ENCODE measurements at places on chromosomes 7 and 10.
A peak's percentile ranks its signal among the peaks of the same experiment; 100 is the strongest.

- DNase-seq = peak; percentile 19
Measured at GRCh38 chr7:113404245-113404644, 285.9 kb upstream of the SMIM30 start.

DNA sequence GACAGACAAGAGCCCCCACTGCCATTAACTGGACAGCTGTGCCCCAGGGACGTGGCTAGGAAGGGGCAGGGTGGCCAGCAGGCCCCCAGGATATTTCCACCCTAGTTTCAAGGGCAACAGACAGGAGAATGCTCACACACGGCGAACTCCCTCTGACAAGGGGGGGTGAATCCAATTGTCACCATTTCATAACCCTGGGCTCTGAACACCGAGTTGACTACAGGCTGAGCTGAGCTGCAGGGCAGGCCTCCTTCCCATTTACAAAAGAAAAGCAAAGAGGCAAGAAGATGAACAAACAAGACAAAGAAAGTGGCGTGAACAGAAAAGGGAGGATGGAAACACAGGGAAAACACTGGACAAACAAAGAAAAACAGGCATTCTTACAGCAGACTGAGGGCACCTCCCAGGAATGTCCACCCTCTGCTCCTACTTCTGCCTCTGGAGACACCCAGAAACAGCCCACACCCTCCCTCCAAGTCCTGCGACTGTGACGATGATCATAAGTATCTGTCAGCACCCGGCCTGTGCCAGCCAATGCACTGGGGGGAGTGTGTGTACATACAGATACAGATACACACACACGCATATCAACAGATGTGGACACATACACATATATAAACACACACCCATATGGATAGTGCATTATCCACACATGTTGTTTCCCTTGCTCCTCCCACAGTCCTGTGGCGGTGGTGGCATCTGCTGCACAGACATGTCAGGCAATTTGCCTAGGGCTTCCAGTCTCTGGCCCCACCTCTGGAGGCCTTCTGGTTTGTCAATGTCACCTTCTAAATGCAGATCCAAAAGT, 66.2 kb downstream of the FAM53B start:
- DNase-seq = peak; percentile 88

GRCh38 chr7:92877367-92877766, 41.0 kb upstream of the CDK6 start:
- no peak for DNase-seq

- DNase-seq = peak; percentile 83
Measured at GRCh38 chr7:44236333-44236728, 35.6 kb downstream of the YKT6 start.

DNA sequence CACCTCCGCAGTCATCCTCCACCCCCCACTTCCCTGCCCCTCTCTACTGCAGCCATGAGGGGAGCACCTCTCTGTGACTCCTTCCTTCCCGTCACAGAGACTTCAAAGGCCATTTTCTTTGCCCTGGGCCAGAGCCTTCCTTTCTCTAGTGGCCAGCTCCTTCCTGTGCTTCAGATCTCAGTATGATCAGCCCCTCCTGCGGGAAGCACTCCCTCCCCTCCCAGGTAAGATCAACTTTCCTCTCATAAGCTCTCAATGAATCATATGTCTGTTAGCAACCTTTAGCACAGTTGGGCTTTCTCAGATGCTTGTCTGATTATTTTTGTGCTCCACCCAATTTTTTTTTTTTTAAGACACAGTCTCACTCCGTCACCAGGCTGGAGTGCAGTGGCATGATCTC, 241.0 kb upstream of the PRSS1 start:
- no peak for DNase-seq

DNA sequence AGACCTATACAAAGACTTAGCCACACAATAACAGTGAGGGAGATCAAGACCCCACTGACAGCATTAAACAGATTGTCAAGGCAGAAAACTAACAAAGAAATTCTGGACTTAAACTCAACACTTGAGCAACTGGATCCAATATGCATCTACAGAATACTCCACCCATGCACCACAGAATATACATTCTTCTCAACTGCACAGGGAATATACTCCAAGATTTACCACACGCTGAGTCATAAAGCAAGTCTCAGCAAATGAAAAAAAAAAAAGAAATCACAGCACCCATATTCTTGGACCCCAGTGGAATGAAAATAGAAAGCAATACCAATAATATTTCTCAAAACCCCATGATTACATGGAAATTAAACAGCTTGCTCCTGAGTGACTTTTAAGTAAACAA, 680.2 kb downstream of the PCDH15 start:
- DNase-seq = no peak

- peak; percentile 51 for DNase-seq
Measured at GRCh38 chr7:142557971-142558582, 191.2 kb upstream of the PRSS1 start.

GRCh38 chr7:43105521-43106120, 6.8 kb upstream of the HECW1 start:
- no peak for DNase-seq

- DNase-seq = no peak
Measured at GRCh38 chr10:13143766-13144165, 17.6 kb upstream of the MCM10 start.

- no peak for DNase-seq
Measured at GRCh38 chr7:10685040-10685439, 288.6 kb upstream of the PHF14 start.

DNA sequence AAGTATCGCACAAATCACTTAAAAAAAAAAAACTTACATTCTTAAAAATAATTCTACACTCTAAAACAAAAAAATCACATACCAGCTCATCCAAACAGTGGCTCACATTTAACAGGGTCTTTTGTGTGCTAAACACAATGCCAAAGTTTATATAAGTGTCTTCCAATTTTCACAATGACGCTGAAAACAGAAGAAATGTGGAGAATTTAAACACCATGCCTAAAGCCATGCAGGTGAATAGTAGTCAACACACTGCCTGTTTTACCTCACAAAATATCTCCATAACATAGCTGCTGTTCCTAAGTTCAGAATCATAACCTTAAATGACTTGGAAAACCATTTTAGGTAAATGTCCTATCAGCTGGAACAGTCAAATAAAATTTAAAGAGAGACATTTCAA, 55.0 kb downstream of the GRB10 start:
- DNase-seq = no peak

DNA sequence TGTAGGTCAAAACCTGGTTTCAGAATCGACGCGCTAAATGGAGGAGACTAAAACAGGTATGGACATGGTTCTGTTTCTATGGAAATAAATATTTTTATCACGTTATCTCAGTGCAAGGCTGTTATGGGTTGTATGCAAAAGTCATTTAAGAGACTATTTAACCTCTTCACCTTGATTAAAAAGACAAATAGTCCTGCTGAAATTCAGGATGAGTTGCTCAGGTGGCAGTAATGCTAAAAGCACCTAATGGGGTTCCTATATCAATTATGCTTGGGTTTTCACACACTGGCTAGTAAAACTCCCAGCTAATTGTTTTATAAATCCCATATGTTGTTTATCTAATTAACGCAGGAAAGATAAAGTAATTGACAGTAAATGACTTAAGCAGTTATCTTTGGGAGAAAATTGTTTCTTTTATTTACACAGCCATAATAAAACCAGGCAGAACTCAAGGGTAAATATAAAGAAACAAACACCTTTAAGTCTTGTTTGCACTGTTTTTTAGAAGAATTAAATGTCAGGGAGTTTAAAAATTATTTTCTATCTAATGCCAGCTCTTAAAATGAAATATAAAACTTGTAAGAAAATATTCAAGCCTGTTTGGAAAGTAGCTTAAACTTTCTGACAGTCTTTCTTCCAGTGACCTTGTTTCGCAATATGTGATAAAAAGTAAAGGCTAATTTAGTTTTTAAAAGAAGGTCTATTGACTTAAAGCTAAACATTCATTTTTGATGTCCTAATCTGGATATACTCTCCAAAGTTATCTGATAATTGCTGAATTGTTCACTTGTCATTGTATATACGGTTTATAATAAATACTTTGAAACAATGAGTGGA, 3.2 kb downstream of the HHEX start:
- DNase-seq = no peak

DNA sequence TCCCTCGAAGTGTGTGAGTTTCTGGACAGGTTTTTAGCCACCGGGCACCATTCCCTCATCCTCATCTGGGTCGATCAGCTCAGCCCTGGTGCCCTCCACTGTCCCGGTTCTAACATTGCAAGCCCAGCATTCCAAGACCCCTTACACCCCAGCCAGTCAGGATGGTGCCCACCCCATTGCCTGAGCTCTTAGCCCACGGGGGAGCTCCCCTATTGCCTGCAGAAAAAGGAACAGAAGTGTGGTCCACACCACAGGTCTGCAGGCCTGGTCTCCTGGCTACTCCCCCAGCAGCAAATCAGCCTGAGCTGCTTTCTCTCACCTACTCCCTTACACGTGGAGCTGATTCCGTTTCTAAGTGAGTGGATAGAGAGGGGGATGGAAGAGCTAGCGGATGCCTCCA, 4.8 kb downstream of the CALML5 start:
- DNase-seq = no peak

- DNase-seq = no peak
Measured at GRCh38 chr7:140053812-140054539, 8.8 kb downstream of the PARP12 start.

Data from SK-N-SH (cell line).